ENCODE measurements at places on chromosomes 1 and 21. TPM values are rescaled to one million over a fixed set of nuclear protein-coding genes. Genes with fewer than 3 reads are reported as not detected.

- DNase-seq, result no peak
- H3K4me1 ChIP-seq, result peaks cover 80% of the 10 kb centered on the region
Observed at GRCh38 chr1:156704930-156705320, 458 bp downstream of the CRABP2 start.

DNA sequence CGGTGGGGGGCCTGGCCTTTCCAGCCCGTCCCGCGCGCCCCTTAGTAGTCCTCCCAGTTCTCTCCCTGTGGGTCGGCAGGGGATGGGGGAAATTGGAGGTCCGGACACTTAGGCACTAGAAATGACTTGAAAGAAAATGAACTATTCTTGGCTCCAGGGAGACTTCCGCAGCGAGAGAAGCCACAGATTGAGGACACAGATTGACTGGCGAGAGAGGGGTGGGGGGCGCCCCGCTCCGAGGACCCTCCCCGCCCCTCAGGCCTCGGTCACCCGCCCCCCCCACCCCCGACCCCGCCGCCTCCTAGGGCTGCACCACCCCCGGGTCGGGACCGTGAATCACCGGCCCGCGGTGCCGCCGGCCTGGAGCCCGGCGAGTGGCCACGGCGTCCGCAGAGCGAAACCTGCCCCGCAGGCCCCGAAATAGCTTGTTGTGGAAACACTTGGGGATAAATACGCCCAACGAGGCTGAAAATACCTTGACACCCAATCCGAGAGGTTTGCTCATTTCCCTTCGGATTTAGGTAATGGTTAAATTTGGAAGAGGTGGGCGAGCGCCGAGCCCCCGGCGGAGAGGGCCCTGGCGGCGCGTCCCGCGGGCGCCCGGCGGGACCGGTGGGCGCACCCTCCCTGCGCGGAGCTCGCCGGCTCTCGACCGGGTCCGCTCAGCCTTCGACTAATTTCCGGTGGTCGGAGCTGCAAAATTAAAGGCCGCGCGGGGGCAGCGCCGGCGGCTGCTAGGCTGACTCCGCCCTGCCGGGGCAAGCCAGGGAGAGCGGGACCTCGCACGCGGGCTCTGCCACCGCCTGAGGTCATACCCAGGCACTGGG, at the start of gene GFI1:
GFI1 (minus strand) TSS at position 675 of the 827 bp plus-strand sequence. CDS start 3,438 bp downstream, outside the sequence.
- H3K36me3 ChIP-seq, result no peaks in the 10 kb centered on the region
- DNase-seq, result peak; percentile 43
- no peak within 1 kb of the TSS for H3K27ac ChIP-seq
- H3K4me3 ChIP-seq, result peak within 1 kb of the TSS; percentile 70
- H3K27me3 ChIP-seq, result peaks cover 90% of the 10 kb centered on the region
- H3K4me1 ChIP-seq, result peaks cover 34% of the 10 kb centered on the region

ADCY10 gene
- total RNA-seq, result 0.47 TPM

- peaks cover 6% of the 10 kb centered on the region for H3K27me3 ChIP-seq
- DNase-seq, result no peak
- H3K4me1 ChIP-seq, result peaks cover 11% of the 10 kb centered on the region
- no peak overlapping the region for H3K4me3 ChIP-seq
- H3K36me3 ChIP-seq, result no peaks in the 10 kb centered on the region
Observed at GRCh38 chr1:67313934-67314671, 6.4 kb downstream of the IL12RB2 start.

DNA sequence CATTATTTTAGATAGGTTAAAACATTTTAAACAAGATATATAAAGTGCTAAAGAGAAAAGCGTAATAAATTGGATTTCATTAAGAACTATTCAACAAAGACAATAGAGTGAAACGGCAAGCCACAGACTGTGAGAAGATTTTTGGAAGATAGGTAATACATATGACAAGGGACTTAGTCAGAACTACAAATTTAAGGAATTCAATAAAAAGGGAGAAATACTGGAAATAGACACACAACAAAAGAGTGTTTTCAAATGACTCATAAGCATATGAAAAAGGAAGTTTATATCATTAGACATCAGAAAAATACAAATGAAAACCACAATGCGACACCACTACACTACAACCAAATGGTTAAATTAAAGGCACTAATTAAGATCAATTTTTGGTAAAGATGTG, 90.5 kb downstream of the GDAP2 start:
- H3K36me3 ChIP-seq, result peaks cover 5% of the 10 kb centered on the region
- no peak overlapping the region for H3K27ac ChIP-seq
- peaks cover 4% of the 10 kb centered on the region for H3K4me1 ChIP-seq
- no peaks in the 10 kb centered on the region for H3K27me3 ChIP-seq

DNA sequence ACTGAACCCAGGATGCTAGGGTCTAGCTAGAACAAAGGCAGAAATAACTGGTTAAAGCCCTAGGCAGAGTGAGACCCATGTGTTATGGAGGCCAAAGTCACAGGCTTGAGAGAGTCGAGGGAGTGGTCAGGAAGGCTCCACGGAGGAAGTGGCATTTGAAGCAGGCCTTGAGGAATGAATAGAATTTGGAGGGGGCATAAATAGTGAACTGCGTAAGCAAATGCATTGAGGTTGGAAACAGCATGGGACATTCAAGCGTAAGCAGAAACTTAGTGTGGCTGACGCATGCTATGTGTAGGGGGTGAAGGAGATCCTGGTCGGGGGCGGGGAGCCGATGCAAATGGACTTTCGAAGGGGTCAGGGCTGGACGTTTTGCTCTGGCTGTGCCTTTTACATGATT, 11.5 kb downstream of the AZIN2 start:
- H3K27ac ChIP-seq, result no peak overlapping the region
- no peak for DNase-seq
- peaks cover 14% of the 10 kb centered on the region for H3K4me1 ChIP-seq
- H3K27me3 ChIP-seq, result no peaks in the 10 kb centered on the region
- no peak overlapping the region for H3K4me3 ChIP-seq

GRCh38 chr1:53025034-53025768, 36.8 kb upstream of the PODN start:
- H3K27ac ChIP-seq, result no peak overlapping the region
- no peaks in the 10 kb centered on the region for H3K27me3 ChIP-seq
- DNase-seq, result no peak
- H3K4me1 ChIP-seq, result no peaks in the 10 kb centered on the region
- no peak overlapping the region for H3K4me3 ChIP-seq

DNA sequence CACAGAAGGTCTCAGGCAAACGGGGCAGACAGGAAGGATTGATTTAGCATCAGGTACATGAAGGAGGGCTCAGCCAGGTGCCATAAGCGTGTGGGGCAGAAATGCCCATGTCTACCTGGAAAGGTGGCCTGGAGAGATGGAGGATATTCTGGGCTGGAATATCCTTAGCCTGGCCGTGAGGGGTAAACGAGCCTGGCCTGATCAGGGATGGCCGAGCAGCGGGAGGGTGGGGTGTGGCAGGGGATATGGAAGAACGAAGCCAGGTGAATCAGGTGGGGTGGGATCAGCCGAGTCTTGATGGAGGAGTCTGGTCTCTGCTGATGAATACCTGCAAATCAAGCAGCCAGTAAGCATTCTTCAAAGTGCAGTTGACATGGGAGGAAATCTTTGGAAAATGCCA, 35.5 kb upstream of the TTC22 start:
- H3K27me3 ChIP-seq, result peaks cover 3% of the 10 kb centered on the region
- no peak overlapping the region for H3K4me3 ChIP-seq

- H3K36me3 ChIP-seq, result peaks cover 34% of the 10 kb centered on the region
- H3K27ac ChIP-seq, result no peak overlapping the region
- DNase-seq, result no peak
Observed at GRCh38 chr1:178821134-178821866, 49.6 kb downstream of the ANGPTL1 start.

DNA sequence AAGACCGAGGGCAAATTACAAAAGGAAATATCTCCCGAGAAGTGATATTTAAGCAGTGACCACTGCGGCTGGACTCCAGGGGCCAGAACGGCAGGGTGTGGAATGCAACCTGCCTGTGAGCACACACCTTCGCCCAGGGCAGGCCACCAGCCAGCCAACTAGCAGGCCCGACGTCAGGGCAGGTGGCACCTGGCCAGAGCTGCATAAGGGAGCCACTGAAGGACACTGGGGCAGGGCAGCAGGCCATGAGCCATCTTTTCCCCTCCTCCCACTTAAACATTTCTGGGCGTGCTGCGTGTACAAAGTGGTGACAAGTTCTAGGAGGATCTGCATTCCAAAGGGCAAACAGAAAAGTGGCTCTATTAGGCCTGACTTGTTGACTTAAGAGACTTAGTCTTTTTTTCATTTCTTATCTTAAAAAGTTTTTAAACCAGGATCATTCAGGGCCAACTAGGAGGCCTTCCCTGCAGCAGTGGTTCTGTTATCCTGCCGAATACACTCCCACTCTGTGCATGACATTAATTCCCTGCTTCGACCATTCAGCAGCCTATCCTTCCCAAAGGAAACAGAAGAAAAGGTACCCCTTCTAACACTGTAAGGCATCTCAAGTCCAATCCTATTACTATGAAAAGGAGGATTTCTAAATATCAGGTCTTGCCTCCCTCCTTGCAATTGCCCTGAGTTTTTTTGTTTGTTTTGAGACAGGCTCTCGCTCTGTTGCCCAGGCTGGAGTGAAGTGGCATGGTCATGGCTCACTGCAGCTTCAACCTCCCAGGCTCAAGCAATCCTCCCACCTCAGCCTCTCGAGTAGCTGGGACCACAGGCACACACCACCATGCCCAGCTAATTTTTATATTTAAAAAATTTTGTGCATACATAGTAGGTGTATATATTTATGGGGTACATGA, 96.3 kb downstream of the BCAR3 start:
- H3K4me1 ChIP-seq, result peaks cover 29% of the 10 kb centered on the region
- H3K27ac ChIP-seq, result peak overlapping the region; percentile 94
- H3K27me3 ChIP-seq, result no peaks in the 10 kb centered on the region

RNU1-4 gene
- 3,937 TPM for total RNA-seq

FTCD gene
- 9.6 TPM for total RNA-seq

OR14K1 gene
- not detected for total RNA-seq

ADAMTS4 gene
- 6.8 TPM for total RNA-seq

GRCh38 chr1:208476846-208477170, 232.6 kb upstream of the PLXNA2 start:
- no peak for DNase-seq
- no peaks in the 10 kb centered on the region for H3K36me3 ChIP-seq
- H3K4me3 ChIP-seq, result no peak overlapping the region
- peaks cover 31% of the 10 kb centered on the region for H3K4me1 ChIP-seq
- H3K27ac ChIP-seq, result no peak overlapping the region
- H3K27me3 ChIP-seq, result no peaks in the 10 kb centered on the region

- H3K36me3 ChIP-seq, result no peaks in the 10 kb centered on the region
- no peak for DNase-seq
- H3K27me3 ChIP-seq, result no peaks in the 10 kb centered on the region
- peak overlapping the region; percentile 96 for H3K27ac ChIP-seq
- peaks cover 47% of the 10 kb centered on the region for H3K4me1 ChIP-seq
Observed at GRCh38 chr1:112393631-112393974, 2.4 kb upstream of the CTTNBP2NL start.

SPATA46 gene
- not detected for total RNA-seq

DNA sequence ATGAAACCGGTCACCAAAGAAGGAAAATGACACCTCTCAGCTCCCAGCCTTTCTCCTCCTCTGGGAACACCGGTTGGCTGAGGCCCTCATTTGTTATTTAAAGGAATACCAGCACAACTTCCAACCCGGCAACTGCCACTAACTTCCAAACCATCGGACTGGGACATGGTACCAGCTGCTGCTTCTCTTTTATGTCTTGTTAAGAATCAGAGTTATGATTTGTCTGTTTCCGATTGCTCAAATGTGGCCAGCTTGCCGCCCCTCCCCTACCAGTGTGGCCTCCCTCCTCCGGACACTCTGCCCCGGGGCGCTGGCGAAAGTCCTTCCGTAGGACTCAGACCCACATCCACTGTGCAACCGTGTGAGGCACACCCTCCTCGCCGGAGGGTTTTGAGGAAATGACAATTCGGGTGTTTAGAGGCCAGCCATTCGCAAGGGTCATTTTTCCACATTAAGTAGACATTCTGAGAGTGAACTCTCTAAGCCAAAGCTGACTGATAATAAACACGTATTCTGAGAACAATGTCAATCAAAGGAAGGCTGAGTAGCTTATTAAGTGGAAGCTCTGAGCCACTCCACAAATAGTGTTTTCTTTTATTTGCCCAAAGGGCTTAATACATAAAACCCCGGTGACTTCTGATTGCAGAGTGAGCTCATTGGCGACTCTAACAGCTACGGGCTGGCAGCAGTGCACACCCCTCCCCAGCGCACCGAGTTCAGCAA, 5.5 kb downstream of the RIPK4 start:
- H3K27ac ChIP-seq, result no peak overlapping the region
- peaks cover 5% of the 10 kb centered on the region for H3K36me3 ChIP-seq
- H3K27me3 ChIP-seq, result peaks cover 65% of the 10 kb centered on the region
- H3K4me1 ChIP-seq, result peaks cover 52% of the 10 kb centered on the region
- DNase-seq, result no peak
- peak overlapping the region; percentile 52 for H3K4me3 ChIP-seq

- peak overlapping the region; percentile 78 for H3K27ac ChIP-seq
- peak overlapping the region; percentile 75 for H3K4me3 ChIP-seq
- H3K27me3 ChIP-seq, result no peaks in the 10 kb centered on the region
- peaks cover 15% of the 10 kb centered on the region for H3K4me1 ChIP-seq
- DNase-seq, result peak; percentile 49
Observed at GRCh38 chr1:77687519-77687906, 5.1 kb upstream of the ZZZ3 start.

DNA sequence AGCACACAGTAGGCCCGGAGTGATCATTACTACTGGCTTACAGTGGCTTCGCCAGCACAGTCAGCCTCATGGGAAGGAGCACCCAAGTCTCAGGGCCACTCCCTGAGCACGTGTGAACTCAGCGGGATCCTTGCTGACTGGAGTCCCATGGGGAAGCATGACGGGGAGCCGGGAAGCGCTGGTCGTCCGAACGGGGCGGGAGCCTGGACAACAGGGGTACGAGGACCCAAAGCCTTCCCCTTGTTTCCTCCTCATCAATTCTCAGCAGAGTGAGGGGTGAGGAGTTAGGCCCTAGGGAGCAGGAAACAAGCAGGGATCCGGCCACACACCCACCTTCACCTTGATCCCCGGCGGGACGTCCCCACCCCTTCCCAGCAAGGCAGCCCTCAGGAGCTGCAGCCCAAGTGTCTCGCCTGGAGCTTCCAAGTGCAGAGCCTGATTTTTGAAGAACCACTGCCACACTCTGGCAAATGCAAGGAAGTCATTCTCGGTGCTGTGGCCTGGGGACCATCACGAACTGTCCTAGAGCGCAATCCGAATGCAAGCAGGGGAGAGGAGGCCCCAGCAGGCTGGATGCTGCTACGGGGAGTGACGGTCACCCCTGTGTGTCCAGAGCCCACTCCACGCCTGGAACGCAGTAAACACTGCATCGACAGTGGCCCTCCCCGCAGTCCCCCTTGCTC, 35.5 kb downstream of the TOMM20 start:
- H3K27me3 ChIP-seq, result no peaks in the 10 kb centered on the region
- peak overlapping the region; percentile 60 for H3K4me3 ChIP-seq
- H3K36me3 ChIP-seq, result no peaks in the 10 kb centered on the region
- no peak for DNase-seq
- peaks cover 17% of the 10 kb centered on the region for H3K4me1 ChIP-seq

DNA sequence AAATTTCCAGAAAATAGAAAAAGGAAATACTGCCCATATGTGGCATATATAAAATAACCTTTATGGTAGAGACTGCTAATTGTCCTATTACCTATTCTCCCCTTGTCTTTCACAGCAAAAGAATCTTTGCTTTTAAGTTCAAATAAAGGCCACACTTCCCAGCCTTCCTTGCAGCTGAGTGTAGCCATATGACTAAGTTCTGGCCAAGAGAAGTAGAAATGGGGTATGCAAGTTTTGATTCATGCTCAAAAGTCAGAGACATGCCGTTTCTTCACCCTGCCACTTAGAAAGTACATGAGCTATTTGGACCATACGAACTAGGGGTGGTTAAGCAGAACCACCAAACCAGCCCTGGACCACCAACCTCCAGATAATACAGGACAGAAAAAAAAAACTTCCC, 18.3 kb upstream of the S100A2 start:
- H3K4me3 ChIP-seq, result no peak overlapping the region
- no peak for DNase-seq
- peak overlapping the region; percentile 1 for H3K27ac ChIP-seq
- no peaks in the 10 kb centered on the region for H3K27me3 ChIP-seq
- H3K4me1 ChIP-seq, result peaks cover 18% of the 10 kb centered on the region
- H3K36me3 ChIP-seq, result no peaks in the 10 kb centered on the region

ADAMTSL4 gene
- 18.0 TPM for total RNA-seq
